Frontal cortex (tissue), 4 donors: ENCODE measurements at places on chromosomes 1 and 21. TPM values are rescaled to one million over a fixed set of nuclear protein-coding genes. Genes with fewer than 3 reads are reported as not detected.

- no peak for DNase-seq
Observed at GRCh38 chr21:42254651-42255601, 36.0 kb downstream of the ABCG1 start.

The CFAP45 gene
- under 0.01 TPM for total RNA-seq

The FCRL2 gene
- total RNA-seq = not detected

DNA sequence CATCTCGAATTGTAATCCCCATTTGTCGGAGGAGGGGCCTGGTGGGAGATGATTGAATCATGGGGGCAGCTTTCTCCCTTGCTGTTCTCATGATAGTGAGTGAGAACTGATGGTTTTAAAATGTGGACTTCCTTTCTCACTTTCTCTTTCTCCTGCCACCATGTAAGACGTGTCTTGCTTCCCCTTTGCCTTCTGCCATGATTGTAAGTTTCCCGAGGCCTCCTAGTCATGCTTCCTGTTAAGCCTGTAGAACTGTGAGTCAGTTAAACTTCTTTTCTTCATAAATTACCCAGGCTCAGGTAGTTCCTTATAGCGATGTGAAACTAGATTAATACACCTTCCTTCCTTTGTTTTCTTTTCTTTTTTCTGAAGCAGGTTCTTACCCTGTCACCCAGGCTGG, 13.9 kb downstream of the DNAJC6 start:
- no peak for DNase-seq

DNA sequence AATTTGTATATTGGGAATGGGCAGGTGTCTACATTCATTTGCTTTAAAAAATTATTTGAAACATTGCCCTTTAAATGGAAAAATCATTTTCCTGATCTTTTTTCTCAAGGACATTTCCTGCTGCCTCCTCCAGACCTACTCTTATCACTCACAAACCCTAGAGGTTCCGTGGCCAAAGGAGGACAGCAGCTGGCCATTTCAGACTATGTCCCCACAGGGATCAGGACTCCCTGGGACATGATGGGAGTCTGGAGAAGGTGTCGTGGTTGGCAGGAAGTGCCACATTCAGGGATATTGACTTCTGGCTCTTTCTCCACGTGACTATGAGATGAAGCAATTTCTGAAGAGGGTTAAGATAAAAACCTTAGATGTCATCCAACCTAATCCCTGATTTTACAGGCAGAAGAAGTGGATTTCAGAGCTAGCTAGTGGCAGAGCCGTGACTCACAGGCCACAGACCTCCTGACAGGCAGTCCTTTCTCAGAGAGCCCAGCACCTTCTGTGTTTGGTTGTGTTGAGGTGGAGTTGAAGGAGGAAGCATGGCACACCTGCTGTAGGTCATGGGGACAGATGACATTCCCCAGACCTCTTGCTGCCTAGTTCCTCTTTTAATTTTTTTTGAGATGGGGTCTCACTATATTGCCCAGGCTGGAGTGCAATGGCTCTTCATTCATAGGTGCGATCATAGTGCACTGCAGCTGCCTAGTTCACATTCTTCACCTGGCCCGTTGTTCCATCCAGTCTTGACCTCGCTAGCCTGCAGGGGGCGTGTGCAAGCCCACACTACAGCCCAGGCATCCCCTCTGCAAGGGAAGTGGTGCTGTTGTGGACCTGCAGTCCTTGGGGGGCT, 25.5 kb upstream of the IL10 start:
- no peak for DNase-seq

GRCh38 chr1:241086686-241087085, 270.3 kb downstream of the RGS7 start:
- no peak for DNase-seq

The MYBPH gene
- not detected for total RNA-seq

The OPTC gene
- total RNA-seq = not detected

GRCh38 chr1:54843449-54843848, 42.3 kb upstream of the TTC22 start:
- DNase-seq = no peak

GRCh38 chr1:10738061-10739058, 58.1 kb downstream of the CASZ1 start:
- DNase-seq = no peak

GRCh38 chr1:55833529-55834091, 618.4 kb upstream of the USP24 start:
- DNase-seq = no peak

DNA sequence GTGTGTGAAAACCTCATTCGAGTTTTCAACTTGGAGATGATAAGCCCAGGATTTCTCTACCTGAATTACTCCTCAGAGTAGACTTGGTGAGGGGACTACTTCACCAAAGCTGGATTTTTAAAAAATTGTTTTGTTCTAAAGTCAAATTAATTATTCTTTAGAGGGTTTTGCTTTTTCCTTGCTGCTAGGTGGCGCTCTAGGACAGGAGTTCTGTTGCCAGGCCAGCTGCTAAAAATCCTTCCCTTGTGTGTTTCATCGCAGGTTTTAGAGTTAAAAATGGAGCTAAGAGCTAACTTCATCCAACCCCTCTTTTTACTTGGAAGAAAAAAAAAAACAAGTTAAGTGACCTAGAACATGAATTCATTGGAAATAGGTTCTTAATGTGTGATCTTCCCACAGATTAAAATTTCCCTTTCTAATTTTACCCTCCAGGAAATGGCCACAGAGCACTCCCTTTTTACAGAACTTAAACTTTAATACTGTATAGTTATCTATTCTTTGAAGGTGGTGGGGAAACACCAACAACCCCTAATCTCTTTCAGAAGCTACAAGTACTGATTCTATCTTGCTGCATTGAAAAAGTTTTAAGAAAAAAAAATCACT, 36.7 kb upstream of the FAM163A start:
- DNase-seq = peak; percentile 37

The BCAN gene
- 52.2 TPM for total RNA-seq

The LRRC38 gene
- total RNA-seq = not detected

DNA sequence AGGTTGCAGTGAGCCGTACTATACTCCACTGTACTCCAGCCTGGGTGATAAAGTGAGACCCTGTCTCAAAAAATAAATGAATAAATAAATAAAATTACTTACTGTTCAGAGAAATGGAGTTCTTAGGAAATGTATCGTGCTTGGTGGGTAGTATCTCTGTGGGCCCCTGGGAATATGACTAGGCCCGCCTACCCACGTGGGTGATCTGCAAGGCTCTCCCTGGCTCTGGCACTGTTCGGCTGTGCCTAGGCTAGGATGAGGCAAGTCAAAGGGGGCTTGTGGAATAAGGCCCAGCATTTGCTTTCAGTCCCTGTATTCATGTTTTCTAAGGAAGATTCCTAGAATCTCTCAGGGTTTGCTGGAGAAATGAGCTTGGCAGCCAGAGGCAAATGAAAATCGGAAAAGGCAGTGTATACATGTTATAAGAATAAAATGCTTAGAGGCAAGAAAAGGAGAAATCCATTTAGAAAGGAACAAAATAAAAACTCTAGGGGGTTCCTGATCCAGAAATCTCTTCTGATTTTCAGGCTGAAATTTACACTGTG, 4.5 kb upstream of the CSRP1 start:
- no peak for DNase-seq

- no peak for DNase-seq
Observed at GRCh38 chr1:166884971-166885370, 8.9 kb upstream of the TADA1 start.

- no peak for DNase-seq
Observed at GRCh38 chr21:16215663-16216183, 485.9 kb downstream of the USP25 start.

The KRTAP7-1 gene
- total RNA-seq = not detected

The SLC45A3 gene
- total RNA-seq = 2.0 TPM

DNA sequence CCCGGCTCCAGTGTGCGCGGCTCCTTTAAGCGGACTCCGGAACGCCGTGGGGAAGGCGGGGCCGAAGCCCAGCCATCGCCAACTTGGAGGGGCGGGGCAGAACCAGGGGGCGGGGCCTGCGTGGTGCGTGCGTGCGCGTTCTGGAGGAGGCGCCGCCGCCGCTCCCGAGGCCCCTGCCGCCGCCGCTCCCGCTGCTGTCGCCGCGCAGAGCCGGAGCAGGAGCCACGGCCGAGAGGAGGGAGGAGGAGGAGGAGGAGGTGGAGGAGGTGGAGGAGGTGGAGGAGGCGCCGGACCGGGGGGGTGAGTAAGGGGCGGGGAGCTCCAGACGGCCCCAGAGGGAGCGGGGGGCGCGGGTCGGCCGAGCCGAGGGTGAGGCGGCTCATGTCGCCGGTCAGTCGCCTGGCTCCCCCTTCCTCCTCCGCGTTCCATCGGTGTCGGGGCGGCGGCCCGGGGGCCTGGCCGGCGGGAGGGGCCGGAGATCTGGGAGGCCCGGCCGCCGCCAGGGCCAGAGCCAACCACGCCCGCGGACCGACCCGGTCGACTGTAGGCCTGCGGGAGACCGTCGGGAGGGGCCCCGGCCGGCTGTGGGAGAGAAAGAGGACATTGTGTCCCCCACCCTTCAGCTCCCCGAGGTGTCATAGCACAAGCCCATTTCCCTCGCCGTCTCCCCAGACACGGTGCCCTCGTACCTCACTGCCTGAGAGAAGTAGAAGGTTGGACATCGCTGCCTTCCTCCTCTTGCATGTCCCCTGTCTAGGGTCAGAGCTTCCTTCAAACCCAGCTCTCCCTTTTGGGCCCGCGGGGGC, at the start of gene RAP1A:
Gene RAP1A (plus strand): TSS at position 155 of the 806 bp plus-strand sequence. CDS start 71,572 bp downstream, outside the sequence.
- peak; percentile 98 for DNase-seq

- DNase-seq = no peak
Observed at GRCh38 chr1:18549906-18550305, 69.2 kb downstream of the KLHDC7A start.

GRCh38 chr1:118717893-118718292, 270.2 kb downstream of the TBX15 start:
- no peak for DNase-seq

The APCS gene
- not detected for total RNA-seq

The FAF1 gene
- total RNA-seq = 47.3 TPM

- no peak for DNase-seq
Observed at GRCh38 chr1:168848051-168848450, 119.0 kb upstream of the DPT start.

The IFNGR2 gene
- total RNA-seq = 60.3 TPM

GRCh38 chr1:227744668-227745067, 9.4 kb downstream of the SNAP47 start:
- no peak for DNase-seq

The TFF1 gene
- total RNA-seq = not detected

GRCh38 chr1:42958488-42959319, at the start of gene SLC2A1:
SLC2A1 (minus strand) TSS chr1:42958868; CDS start chr1:42958651, 217 bp downstream.
- peak; percentile 95 for DNase-seq

The ATP8B2 gene
- total RNA-seq = 25.3 TPM

GRCh38 chr1:18902523-18903290, at the start of gene ALDH4A1:
ALDH4A1 (minus strand) TSS chr1:18902555; CDS start chr1:18902523, 32 bp downstream.
- peak; percentile 99 for DNase-seq

The RAB42 gene
- 1.2 TPM for total RNA-seq

The FBXO42 gene
- 28.5 TPM for total RNA-seq

The RIIAD1 gene
- total RNA-seq = 9.8 TPM

DNA sequence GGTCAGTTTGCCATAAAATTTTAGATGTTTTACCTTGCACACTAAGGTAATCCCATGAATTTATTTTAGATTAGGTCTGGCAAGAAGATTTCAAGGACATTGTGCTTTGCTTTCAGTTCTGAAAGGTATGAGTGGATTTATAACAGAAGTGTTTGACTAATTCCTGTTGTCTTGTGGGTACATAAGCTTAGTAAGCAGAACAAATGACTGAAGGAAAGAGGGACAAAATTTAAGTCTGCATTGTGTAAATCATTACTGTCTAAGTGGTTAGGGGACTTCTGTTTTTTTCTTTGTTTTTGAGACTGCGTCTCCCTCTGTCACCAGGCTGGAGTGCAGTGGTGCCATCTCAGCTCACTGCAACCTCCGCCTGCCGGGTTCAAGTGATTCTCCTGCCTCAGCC, 60.1 kb downstream of the PKN2 start:
- no peak for DNase-seq

The TSPAN1 gene
- total RNA-seq = 0.82 TPM

- DNase-seq = no peak
Observed at GRCh38 chr1:99548943-99549605, 96.8 kb upstream of the PALMD start.
